ENCODE measurements at places on chromosomes 5 and 9.

DNA sequence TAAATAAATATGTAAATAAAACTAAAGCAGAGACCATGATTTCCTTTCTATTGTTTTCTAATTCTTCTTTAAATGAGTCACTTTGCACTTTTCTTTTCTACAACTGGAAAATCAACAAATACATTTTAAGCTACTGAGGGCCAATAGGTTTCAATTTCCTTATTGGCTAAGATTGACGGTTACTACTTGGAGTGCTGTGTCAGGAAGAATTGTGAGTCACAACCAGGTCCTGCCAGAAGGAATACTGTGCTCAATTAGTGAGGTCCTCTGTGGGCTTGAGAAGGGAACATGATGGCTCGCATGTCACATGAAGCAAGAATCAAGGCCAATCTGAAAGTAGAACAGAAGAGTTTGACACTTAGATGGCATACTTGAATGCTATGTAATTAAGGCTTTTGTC lies 110.8 kb downstream of the HMHB1 start:
- ATAC-seq: no peak

- ATAC-seq: no peak
Measured at GRCh38 chr5:156641686-156642085, 208.4 kb upstream of the PPP1R2B start.

DNA sequence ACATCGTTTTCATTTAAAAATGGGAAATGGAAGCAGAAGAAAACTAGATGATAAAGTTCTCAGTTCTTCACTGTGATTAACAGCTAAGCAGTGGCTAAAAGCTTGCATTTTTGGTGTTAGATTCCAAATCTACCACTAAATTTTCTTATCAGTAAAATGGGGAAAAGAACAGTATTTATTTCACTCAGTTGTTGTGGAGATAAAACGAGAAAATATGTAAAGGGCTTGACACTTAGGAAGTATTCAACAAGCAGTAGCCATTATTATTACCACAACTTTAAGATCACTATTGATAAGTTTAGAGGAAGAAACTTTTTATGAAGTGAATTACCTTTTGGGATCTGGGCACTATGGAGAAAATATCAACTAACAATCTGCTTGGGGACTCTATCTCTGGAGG lies 4.5 kb downstream of the STOM start:
- no peak for ATAC-seq

- no peak for ATAC-seq
Measured at GRCh38 chr9:126494746-126495145, 119.0 kb upstream of the LMX1B start.

DNA sequence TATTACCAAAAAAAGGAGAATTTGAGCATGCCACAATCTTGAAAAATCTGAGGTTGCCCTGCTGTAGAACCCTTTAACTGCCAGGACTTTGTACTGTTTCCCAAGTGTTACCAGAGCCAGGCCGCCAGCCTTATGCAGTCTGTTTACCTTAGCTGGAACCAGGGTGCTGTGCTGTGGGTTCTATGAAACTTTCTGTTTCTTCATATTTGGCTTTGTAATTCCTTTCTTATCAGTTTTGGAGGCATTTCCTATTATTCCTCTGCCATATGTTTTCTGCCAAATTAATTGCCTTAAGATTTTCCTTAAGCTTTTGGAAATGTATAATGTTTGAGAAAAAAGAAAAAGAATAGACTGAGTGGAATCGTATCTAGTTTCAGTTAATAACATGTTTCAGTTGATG lies 2.1 kb downstream of the S1PR3 start:
- no peak for ATAC-seq

DNA sequence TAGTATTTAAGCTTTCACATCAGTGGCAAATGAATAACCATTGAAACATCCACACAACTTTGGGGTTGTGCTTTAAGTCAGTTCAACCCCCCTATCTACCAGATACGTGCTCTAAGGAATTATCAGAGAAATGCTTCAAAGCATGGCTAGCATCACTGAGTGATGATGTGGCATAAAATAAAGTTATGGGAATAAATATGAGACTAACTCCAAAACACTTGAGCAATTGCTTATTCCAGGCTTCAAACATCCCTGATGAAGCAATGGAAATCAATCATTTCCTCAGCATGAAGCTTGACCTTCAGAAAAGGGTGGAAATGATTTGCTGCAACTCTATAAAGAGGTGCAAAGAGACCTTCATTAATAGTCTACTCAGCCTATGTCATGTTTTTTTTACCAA lies 292.0 kb upstream of the SMC2 start:
- ATAC-seq: no peak

DNA sequence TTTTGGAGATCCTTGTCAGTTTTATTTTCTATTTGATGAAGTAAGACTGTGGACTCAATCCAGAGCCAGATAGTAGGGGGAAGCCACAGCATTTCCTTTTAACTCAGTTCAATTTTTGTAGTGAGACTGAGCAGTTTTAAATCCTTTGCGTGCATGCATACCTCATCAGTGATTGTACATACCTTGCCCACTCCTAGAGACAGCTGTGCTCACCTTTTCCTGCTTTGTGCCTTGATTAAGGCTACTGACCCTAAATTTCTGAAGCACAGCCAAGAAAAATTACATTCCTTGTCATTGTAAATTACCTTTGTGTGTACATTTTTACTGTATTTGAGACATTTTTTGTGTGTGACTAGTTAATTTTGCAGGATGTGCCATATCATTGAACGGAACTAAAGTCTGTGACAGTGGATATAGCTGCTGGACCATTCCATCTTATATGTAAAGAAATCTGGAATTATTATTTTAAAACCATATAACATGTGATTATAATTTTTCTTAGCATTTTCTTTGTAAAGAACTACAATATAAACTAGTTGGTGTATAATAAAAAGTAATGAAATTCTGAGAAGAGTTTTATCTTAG lies 17.8 kb downstream of the DIMT1 start:
- no peak for ATAC-seq

DNA sequence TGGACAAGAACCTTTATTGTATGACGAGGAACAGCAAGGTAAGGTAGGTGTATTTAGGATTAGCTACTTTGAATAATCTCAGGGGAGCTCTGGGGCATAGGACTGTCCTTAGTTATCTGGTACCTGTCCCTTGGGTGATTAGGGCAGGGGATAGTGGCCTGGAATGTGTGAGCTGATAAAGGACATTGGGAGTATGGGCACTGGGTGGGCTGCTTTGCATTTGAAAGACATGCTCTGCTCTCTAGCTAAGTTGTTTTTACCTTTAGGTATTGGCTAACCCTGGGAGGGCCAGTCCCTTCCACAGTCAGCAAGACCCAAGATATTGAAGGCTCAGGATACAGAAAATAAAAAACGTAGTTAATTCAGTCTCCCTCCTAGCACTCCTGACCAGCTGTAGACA lies 282.8 kb upstream of the C9orf72 start:
- no peak for ATAC-seq

- ATAC-seq: peak; percentile 99
Measured at GRCh38 chr9:105127863-105128220, 116.6 kb upstream of the SLC44A1 start.

- ATAC-seq: peak; percentile 91
Measured at GRCh38 chr5:179166886-179167841, 107.0 kb downstream of the ZNF354C start.

DNA sequence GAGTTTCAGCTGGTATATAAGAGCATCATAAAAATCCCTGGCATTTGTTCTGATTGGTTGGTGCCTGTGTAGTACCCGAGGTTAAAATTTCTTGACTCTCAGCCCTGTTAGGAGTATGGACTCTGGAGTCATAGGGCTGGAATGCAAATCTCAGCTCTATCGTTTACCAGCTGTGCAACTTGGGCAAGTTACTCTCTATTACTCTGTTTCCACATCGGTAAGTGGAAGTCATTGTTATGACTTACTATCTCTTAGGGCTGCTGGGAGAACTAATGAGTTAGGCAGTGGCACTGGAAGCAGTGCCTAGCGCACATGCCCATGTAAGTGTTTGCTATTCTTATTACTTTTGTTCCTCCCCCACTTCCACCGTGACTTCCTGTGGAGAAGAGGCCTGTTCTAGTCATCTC lies 141.6 kb downstream of the BOD1 start:
- ATAC-seq: no peak

GRCh38 chr9:13166996-13167395 lies 112.5 kb downstream of the MPDZ start:
- ATAC-seq: no peak

GRCh38 chr5:121396716-121397115 lies 455.0 kb upstream of the FTMT start:
- no peak for ATAC-seq

GRCh38 chr9:121950441-121950840 lies 142.7 kb downstream of the TTLL11 start:
- ATAC-seq: no peak

DNA sequence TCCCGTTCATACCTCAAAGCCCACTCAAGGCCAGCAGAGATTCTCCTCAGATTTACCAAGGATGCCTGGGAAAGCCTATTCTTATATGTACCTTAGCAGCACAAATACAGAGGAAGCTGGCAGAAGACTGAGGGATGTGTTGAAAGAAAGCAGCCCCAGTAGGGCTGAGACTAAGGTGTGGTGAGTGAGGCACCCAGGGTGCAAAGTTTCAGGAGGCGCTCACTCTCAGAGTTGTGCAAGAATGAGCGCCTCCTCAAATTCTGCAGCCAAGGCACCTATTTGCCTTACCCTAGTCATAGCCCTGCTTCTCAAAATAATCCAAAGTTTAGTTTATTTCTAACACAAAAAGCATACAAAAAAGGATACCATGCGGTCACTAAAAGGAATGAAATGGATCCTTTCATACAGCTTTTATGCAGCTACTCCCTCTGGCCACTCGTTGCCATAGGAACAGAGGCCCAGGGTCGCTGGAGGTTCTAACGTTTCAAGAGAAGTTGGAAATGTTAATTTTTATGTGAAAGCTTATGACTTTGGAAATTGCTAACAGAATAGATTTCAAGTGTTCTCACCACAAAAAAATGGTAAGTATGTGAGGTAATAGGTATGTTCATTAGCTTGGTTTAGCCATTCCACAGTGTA lies 79.7 kb upstream of the SMIM23 start:
- ATAC-seq: no peak

- peak; percentile 17 for ATAC-seq
Measured at GRCh38 chr5:80246001-80246758, 9.7 kb downstream of the SERINC5 start.
